ENCODE measurements at places on chromosomes 1 and 21.
A peak's percentile ranks its signal among the peaks of the same experiment; 100 is the strongest.

DNA sequence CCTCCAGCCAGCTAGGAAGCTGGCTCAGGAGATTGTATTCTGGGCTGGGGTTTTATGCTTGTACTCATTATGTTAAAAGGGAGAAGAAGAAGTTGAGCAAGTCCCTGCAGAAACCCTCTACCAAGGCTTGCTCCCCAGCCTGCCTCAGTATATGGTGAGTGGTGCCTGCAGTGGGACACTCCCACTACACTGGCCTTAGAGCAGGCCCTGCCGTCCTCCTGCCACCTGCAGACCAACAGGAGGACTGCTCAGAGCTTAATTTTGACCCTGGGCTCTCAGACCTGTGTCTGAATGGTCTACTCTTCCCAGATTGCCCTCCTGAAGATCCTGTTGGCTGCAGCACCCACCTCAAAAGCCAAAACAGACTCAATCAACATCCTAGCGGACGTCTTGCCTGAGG, 13.0 kb downstream of the STRIP1 start:
- DNase-seq, result no peak

- DNase-seq, result no peak
These were observed 64.1 kb downstream of the SH3BGR start for GRCh38 chr21:39515684-39516472.

- DNase-seq, result no peak
These were observed 14.9 kb downstream of the RSPH1 start for GRCh38 chr21:42481169-42481568.

DNA sequence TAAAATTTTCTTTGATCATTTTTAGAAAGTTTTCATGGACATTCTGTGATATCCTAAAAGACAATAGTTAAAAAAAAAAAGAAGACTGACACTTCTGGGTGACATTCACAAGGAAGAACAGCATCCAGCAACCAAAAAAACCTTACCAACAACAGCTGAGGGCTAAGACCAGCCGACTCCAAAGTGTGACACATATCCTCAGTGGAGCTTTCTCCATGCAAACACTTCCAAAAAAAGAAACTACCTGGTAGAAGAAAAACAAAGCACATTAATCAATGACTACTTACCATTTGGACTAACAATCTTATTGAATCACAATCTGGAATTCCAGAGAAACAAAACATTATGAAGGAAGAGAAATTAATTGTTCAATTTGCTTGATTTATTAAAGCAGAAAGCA, 88.2 kb downstream of the IARS2 start:
- no peak for DNase-seq

GRCh38 chr1:173529106-173529505, 52.0 kb downstream of the PRDX6 start:
- DNase-seq, result peak; percentile 78

DNA sequence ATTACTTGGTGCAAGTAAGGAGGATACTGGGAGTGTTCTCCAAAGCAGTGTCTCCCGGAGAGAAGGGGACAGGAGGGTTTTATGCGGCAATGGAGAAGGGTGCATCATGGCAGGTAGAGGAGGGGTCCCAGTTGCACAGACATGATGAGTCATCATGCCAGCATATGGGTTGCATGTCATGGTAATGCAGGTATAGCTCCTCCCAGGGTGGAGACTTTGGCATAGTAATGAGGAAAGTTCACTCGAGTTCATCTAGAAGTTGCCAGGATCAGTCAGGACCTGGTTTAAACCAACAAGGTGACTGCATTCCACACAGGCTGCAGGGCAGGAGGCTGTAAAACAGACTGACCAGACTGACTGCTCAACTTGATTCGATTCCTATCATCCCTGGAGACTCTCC, 355.7 kb upstream of the DUSP10 start:
- no peak for DNase-seq

DNA sequence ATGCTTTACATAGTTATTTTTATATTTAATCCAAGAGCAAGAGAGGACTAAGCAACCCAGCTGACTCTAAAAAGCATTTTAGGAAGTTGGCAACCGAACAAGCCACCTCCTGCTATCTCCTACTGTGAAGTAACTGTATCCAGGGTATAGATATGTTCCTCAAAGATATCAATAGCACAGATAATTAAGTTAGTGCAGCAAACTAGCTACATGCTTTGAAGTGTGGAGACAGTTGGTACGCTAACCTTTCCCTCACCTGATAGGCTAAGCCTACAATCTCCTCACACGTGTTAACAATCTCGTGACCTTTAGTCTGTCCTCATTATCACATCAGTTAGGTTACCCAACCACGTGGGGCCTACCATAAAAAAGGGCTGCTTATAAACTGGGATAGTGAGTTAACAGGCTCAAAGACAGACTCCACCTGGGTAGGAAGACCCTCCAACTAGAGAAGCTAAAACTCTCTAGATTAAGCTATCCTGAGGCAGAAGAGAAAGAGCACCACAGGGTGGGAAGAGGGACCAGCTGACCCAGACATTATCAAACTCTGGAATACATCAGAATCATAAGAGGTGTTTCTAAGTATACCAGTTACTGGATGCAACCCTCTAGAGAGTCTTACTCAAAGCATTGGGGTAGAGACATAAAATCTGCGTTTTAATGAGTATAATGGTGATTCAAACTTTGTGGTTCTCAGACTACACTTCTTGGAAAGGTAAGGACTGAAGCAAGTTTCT, 340.1 kb upstream of the ESRRG start:
- DNase-seq, result no peak

- no peak for DNase-seq
These were observed 3.6 kb downstream of the RGS1 start for GRCh38 chr1:192579010-192579738.

GRCh38 chr1:33142483-33143064, 39.3 kb downstream of the TRIM62 start:
- DNase-seq, result peak; percentile 34

- no peak for DNase-seq
These were observed 11.7 kb downstream of the C1orf94 start for GRCh38 chr1:34188418-34188817.

- DNase-seq, result no peak
These were observed 22.8 kb upstream of the RGS1 start for GRCh38 chr1:192552760-192553191.

GRCh38 chr1:227785094-227785804, 30.2 kb upstream of the PRSS38 start:
- DNase-seq, result no peak

GRCh38 chr1:171610385-171610784, 11.7 kb upstream of the MYOCOS start:
- peak; percentile 37 for DNase-seq

GRCh38 chr1:46274225-46275029, 26.9 kb downstream of the RAD54L start:
- no peak for DNase-seq

DNA sequence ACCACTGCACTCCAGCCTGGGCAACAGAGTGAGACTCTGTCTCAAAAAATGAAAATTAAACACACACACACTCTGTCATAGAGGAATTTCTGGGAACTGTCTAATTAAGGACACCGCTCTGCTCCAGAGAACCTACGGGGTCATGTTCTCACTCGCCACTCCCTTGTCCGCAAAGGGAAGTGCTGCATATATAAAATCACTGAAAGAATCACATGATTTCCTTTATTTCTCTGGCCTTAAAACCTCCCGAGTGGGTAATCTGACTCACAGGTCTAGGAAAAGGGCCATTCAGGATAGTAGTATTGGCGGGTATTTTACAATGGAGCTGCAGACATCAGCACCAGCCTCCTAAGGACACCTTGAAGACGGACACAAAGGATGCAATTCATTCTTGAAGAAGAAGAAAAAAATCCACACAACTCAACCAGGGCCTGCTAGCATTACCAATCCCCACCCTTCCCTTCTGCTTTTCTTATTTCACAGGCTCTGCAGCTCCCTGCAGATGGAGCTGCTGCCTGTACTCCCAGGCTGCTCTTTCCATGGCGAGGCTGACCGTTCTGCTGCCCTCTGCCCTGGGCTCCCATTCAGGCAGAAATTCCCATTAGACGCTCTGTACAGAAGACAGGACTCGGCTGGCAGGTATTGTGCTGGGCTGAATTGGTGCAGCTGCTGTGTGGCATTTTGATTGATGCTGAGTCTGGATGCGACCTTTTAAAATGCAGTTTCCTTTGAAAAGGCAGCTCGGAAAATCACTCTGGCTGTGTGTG, 53.3 kb upstream of the FAM89A start:
- peak; percentile 38 for DNase-seq

- no peak for DNase-seq
These were observed 311.6 kb downstream of the NPHP4 start for GRCh38 chr1:5680600-5680999.

DNA sequence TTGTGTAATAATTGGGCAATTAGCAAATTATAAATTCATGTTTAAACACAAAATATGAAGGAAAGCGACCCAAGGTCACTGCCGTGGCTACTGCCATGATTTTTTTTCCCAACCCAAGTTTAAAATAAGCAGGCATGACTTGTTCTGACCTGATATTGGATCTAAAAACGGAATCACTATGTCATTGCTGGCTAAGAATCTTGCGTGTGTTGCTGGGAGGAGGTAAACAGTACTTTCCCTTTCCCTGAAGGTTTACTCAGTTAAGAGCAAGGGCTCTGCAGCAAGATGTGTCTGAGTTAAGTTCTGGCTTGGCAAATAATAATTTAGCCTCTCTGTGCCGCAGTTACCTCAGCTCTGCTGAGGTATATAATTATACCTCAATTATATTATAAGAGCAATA, 125.7 kb upstream of the L1TD1 start:
- DNase-seq, result no peak

- peak; percentile 52 for DNase-seq
These were observed 90.6 kb downstream of the GLUL start for GRCh38 chr1:182301026-182301436.

DNA sequence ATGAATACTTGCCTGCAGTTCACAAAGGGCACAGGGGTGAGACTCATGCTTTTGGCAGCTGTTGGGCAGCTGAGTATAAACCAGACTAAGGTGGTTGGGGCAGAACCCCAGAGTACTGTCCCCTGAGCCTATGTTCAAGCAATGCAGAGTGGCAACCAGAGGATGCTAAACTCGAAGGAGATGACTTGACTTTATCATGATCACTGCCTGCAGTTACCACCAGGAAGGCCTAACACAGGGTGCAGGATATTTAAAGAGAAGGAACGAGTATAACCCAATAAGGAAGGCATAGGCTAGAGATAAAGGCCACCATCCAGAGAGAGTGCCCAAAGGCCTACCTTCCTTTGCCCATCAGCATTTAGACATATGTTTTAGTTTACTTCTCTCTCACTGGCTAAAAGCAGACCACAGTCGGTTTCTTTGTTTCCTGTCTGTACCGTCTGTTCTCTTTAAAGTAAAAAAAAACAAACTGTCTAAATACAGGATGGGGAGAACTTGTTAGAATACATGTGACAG, 83.3 kb downstream of the MPZL1 start:
- no peak for DNase-seq

DNA sequence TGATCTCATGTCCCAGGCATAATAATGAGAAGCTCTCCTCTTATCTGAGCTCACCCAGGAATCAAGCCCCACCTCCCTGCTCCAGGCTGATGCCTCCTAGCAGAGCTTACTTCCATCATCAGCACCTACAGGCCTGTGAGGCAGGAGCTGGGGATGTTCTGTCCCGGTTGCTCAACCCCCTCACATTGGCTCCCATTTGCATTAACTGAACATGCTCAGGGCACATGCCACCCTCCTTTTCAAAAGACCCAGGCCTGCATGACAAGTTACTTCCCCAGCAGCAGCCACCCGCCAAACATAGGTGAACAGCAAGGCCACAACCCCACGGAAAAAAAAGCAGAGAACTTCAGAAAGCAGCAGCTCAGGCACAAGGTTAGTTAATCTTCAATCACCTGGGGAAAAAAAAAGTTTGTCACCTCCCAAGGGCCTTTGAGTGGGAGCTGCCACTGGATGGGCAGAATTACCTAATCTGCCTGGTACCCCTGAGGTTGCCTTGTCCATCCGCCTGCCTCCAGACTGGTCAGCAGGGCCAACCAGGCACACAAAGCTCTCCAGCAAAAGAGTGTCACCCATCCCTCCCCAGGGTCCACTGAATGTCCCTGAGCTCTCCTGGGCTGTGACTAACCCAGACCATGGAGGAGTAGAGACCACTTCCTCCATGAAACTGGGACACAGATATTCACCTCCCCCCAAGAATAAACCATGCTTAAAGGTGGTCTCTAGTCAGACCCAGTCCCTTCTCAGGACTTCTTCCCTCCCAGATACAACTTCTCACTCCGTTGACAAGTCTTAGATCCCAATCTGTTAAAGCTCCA, 4.4 kb downstream of the KCNN3 start:
- DNase-seq, result peak; percentile 44

DNA sequence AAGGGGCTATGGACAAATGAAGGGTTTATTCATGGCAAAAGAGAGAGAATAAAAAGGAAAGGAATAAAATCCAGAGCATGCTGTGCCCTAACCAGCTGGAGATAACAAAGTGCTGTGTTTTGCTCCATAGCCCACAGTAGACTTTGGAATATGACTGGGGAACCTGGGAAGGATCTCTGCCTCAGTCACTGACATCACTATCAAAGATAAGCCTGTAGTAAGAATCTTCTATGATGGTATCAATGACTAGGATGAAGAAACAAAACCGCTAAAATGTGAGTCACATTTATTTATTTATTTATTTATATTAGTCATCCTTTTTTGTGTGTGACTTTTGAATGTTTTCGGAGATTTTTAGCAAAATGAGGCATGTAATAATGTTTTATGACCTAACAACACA, 56.3 kb downstream of the NVL start:
- no peak for DNase-seq

- DNase-seq, result peak; percentile 40
These were observed 56.7 kb downstream of the PRDM2 start for GRCh38 chr1:13756557-13757315.

DNA sequence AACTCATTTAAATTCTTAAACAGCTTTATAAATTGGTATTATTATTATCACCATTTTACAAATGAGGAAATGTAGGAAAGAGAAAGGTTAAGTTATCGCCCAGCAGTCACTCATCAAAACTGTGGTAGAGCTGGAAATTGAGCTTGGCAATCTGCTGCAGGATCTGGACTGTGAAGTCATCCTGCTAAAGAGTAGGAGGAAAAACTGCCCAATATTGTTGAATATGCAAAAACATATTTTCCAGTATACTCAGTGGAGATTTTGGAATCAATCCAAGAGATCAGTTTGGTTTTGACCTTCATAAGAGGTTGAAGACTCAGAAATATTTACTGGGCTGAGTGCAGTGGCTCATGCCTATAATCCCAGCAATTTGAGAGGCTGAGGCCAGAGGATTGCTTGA, 16.9 kb upstream of the RC3H1 start:
- DNase-seq, result no peak

GRCh38 chr1:95323123-95323522, 89.1 kb downstream of the RWDD3 start:
- no peak for DNase-seq

Data from OCI-M1 (cell line).